ENCODE measurements at places on chromosomes 12 and 14. TPM values are rescaled to one million over a fixed set of nuclear protein-coding genes. Genes with fewer than 3 reads are reported as not detected.
A peak's percentile ranks its signal among the peaks of the same experiment; 100 is the strongest.

The COPS7A gene
- total RNA-seq, result 63.4 TPM

GRCh38 chr12:98896938-98897337 is 251.8 kb downstream of the APAF1 start:
- H3K27me3 ChIP-seq, result no peaks in the 10 kb centered on the region
- no peaks in the 10 kb centered on the region for H3K36me3 ChIP-seq
- DNase-seq, result no peak
- no peak overlapping the region for H3K27ac ChIP-seq
- H3K4me3 ChIP-seq, result no peak overlapping the region

GRCh38 chr12:128771681-128772080 is 52.1 kb downstream of the SLC15A4 start:
- no peak for DNase-seq
- no peaks in the 10 kb centered on the region for H3K4me1 ChIP-seq
- H3K27me3 ChIP-seq, result no peaks in the 10 kb centered on the region
- H3K36me3 ChIP-seq, result no peaks in the 10 kb centered on the region
- no peak overlapping the region for H3K27ac ChIP-seq

DNA sequence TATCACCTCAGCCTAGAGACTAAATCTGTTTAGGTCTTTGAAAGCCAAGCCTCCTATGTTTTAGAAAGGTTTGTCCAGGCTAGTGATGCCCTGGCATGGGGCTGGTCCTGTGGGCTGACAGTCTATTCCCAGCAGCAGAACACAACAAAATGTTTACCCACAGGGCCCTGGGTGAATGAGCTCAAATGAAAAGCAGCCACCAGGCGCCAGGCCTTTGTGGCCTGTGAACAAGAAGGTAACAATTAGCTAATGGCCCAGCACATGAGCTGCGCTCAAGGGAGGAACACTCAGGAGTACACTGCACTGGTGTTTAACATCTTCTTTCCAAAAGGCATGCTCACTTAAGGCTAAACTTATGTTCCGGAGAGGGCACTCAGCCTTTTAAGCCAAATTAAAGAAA is 202.2 kb downstream of the MON2 start:
- H3K27ac ChIP-seq, result no peak overlapping the region
- H3K4me1 ChIP-seq, result no peaks in the 10 kb centered on the region
- no peak for DNase-seq
- no peaks in the 10 kb centered on the region for H3K36me3 ChIP-seq
- no peaks in the 10 kb centered on the region for H3K27me3 ChIP-seq

The ASCL1 gene
- 0.13 TPM for total RNA-seq

The CCDC196 gene
- not detected for total RNA-seq

DNA sequence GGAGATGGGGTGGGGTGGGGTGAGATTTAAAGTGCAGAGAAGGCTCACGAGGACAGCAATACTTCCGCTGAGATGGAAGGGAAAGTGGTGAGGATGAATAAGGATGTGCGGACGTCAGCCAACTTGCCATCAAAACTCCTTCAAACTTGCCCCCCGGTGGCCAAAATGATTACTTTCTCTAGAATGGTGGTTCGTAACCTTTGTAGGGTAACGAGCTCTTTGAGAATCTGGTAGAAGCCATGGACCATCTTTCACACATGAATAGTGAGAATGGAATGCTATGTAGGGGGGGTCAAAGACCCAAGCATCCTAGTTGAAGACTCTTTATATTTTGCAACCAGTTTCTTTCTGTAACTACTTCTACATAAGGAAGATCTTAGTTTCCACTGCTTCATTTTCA is 245.9 kb upstream of the DDHD1 start:
- H3K4me1 ChIP-seq, result no peaks in the 10 kb centered on the region
- H3K4me3 ChIP-seq, result no peak overlapping the region
- no peaks in the 10 kb centered on the region for H3K27me3 ChIP-seq
- H3K27ac ChIP-seq, result no peak overlapping the region
- no peaks in the 10 kb centered on the region for H3K36me3 ChIP-seq

The ESRRB gene
- 1.6 TPM for total RNA-seq

GRCh38 chr12:45732250-45732649 is 2.7 kb downstream of the ARID2 start:
- H3K27ac ChIP-seq, result peak overlapping the region; percentile 43
- no peaks in the 10 kb centered on the region for H3K36me3 ChIP-seq
- H3K27me3 ChIP-seq, result no peaks in the 10 kb centered on the region

GRCh38 chr14:101104485-101104884 is 201.0 kb upstream of the RTL1 start:
- H3K4me1 ChIP-seq, result no peaks in the 10 kb centered on the region
- no peak overlapping the region for H3K4me3 ChIP-seq
- H3K27me3 ChIP-seq, result no peaks in the 10 kb centered on the region

The KRT83 gene
- not detected for total RNA-seq

GRCh38 chr12:91630596-91631293 is 448.1 kb upstream of the DCN start:
- no peaks in the 10 kb centered on the region for H3K36me3 ChIP-seq
- H3K27ac ChIP-seq, result no peak overlapping the region
- no peak overlapping the region for H3K4me3 ChIP-seq
- no peak for DNase-seq
- no peaks in the 10 kb centered on the region for H3K4me1 ChIP-seq

GRCh38 chr12:39592295-39592694 is 27.3 kb downstream of the ABCD2 start:
- no peaks in the 10 kb centered on the region for H3K36me3 ChIP-seq
- no peaks in the 10 kb centered on the region for H3K4me1 ChIP-seq
- no peak overlapping the region for H3K4me3 ChIP-seq
- no peak overlapping the region for H3K27ac ChIP-seq
- DNase-seq, result no peak

DNA sequence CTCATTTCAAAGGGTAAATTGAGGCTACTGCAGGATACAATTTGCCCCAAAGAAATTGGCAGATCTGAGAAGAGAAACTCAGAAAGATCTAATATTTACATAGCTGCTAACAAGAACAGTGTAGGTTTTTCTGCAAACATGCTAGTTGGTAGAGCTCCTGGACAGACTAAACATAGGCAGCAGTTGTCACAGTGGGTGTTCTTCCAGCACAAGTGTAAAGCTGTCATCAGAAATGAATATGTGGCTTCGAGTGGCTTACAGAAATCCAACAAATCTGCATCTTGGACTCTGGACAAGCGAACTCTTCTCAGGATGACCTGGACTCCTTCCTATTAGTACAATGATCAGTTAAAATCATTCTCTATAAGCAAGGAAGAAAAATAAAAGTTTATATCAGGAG is 5.9 kb downstream of the CBX5 start:
- H3K27ac ChIP-seq, result no peak overlapping the region
- no peaks in the 10 kb centered on the region for H3K27me3 ChIP-seq
- no peak for DNase-seq

GRCh38 chr12:92034858-92035401 is 110.7 kb downstream of the BTG1 start:
- no peaks in the 10 kb centered on the region for H3K27me3 ChIP-seq
- H3K4me3 ChIP-seq, result no peak overlapping the region
- no peaks in the 10 kb centered on the region for H3K36me3 ChIP-seq
- peak overlapping the region; percentile 29 for H3K27ac ChIP-seq
- no peak for DNase-seq
- peaks cover 46% of the 10 kb centered on the region for H3K4me1 ChIP-seq

DNA sequence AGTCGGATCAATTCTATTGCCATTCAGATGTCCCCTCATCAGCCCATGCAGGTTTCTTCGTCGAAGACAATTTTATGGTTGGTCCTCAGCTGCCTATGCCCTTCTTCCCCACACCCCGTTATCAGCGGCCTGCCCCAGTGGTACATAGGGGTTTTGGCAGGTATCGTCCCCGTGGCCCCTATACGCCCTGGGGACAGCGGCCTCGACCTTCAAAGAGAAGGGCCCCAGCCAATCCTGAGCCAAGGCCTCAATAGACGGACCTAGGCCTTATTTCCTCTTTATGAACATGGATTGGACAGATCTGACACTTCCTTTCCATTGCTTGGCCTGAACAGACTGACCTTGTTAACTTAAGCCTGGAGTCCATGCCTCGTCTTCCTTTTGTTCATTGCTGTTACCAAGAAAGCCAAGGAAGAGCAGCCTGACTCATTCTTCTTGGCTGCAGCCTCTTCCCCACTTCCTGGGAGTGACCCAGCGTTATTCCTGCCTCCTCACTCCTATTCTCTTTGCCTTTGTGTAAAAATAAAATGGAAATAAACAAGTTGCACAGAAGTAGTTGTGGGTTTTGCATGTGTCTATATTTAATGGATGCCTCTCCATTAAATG is 156.5 kb upstream of the AMIGO2 start:
- no peak for DNase-seq
- H3K27me3 ChIP-seq, result no peaks in the 10 kb centered on the region
- H3K27ac ChIP-seq, result no peak overlapping the region
- H3K36me3 ChIP-seq, result peaks cover 4% of the 10 kb centered on the region
- H3K4me3 ChIP-seq, result no peak overlapping the region
- H3K4me1 ChIP-seq, result peaks cover 5% of the 10 kb centered on the region

GRCh38 chr12:117738233-117738632 is 230.6 kb downstream of the KSR2 start:
- no peak overlapping the region for H3K4me3 ChIP-seq
- no peaks in the 10 kb centered on the region for H3K36me3 ChIP-seq
- DNase-seq, result no peak
- no peak overlapping the region for H3K27ac ChIP-seq
- no peaks in the 10 kb centered on the region for H3K27me3 ChIP-seq

The SERPINA10 gene
- not detected for total RNA-seq

- no peak overlapping the region for H3K4me3 ChIP-seq
- no peak overlapping the region for H3K27ac ChIP-seq
- H3K36me3 ChIP-seq, result no peaks in the 10 kb centered on the region
- no peaks in the 10 kb centered on the region for H3K27me3 ChIP-seq
- no peak for DNase-seq
- H3K4me1 ChIP-seq, result no peaks in the 10 kb centered on the region
Observed at GRCh38 chr14:84991021-84991420, 538.9 kb upstream of the FLRT2 start.

DNA sequence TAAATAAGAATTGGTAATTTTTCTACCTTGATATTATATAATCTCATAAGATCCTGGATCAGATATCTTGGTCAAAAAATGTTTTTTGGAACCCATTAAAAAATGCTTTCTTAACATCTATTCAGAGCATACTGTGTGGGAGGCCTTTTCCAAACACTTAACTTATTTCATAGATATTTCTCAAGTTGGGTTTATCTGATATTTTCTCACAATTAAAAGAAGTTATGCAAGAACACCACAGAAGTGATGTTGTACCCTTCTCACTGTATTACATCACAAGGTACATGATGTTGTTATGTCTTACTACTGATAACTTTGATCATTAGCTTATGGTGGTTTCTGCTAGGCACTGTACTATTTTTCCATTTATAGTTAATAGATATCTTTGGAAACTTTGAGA is 23.4 kb upstream of the PRPF39 start:
- no peak overlapping the region for H3K27ac ChIP-seq
- no peak overlapping the region for H3K4me3 ChIP-seq
- no peaks in the 10 kb centered on the region for H3K4me1 ChIP-seq
- no peaks in the 10 kb centered on the region for H3K27me3 ChIP-seq

GRCh38 chr12:100229036-100229635 is 28.5 kb downstream of the ACTR6 start:
- no peak overlapping the region for H3K27ac ChIP-seq
- no peak for DNase-seq
- no peak overlapping the region for H3K4me3 ChIP-seq
- H3K4me1 ChIP-seq, result peaks cover 4% of the 10 kb centered on the region
- no peaks in the 10 kb centered on the region for H3K27me3 ChIP-seq
- peaks cover 7% of the 10 kb centered on the region for H3K36me3 ChIP-seq

- DNase-seq, result no peak
- peaks cover 23% of the 10 kb centered on the region for H3K4me1 ChIP-seq
- peak overlapping the region; percentile 38 for H3K27ac ChIP-seq
Observed at GRCh38 chr12:62703011-62703380, 232.0 kb downstream of the PPM1H start.

GRCh38 chr12:39440781-39441180 is 2.1 kb downstream of the KIF21A start:
- DNase-seq, result no peak
- peaks cover 15% of the 10 kb centered on the region for H3K4me1 ChIP-seq
- H3K27ac ChIP-seq, result no peak overlapping the region
- H3K36me3 ChIP-seq, result no peaks in the 10 kb centered on the region

DNA sequence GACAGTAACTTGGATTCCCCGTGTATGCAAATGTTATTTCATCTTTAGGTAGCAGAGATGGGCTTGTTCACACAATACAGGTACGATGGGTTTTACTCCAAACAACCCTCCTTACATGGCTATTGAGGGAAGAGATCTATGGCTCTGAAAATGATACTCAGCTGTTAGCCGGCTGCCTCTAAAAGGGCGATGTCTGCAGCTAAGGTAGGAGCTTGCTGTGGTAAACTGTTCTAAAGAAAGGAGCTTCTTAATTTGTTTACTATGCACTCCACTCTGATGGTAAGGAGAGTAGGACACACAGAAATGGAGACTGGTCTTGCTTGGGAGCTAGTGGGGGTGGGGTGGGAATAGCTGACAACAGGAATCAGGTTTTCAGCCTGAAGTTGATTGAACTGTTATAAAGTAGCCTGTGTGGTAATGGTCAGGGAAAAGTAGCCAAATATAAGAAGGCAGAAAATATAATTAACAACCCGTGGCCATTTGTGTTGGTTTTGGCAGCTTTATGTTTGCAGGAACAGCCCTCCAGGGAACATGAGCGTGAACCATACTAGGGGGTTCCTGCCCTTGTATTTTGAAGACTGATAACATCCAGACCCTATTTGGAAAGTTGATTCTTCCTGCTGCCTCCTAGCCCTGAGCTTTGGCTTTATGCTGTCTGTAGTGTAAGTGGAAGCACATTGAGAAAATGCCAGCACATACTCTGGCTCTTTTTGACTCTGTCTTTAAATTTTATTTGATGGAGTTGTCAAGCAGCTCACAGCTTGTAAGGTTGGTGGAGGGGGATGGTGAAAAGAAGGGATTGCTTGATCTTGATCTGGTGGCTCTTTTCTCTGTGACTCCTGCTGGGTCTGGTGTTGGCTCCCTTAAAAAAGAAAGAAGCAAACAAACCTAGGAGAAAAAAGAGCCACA is 929.8 kb downstream of the DIO2 start:
- no peak overlapping the region for H3K4me3 ChIP-seq
- DNase-seq, result no peak
- no peaks in the 10 kb centered on the region for H3K27me3 ChIP-seq
- no peak overlapping the region for H3K27ac ChIP-seq
- H3K4me1 ChIP-seq, result peaks cover 18% of the 10 kb centered on the region
- no peaks in the 10 kb centered on the region for H3K36me3 ChIP-seq

- no peak overlapping the region for H3K27ac ChIP-seq
- H3K36me3 ChIP-seq, result no peaks in the 10 kb centered on the region
- H3K4me3 ChIP-seq, result no peak overlapping the region
- H3K4me1 ChIP-seq, result no peaks in the 10 kb centered on the region
- no peak for DNase-seq
Observed at GRCh38 chr12:19647806-19648556, 208.7 kb downstream of the AEBP2 start.

- no peak overlapping the region for H3K27ac ChIP-seq
- no peaks in the 10 kb centered on the region for H3K27me3 ChIP-seq
- DNase-seq, result no peak
Observed at GRCh38 chr14:62718629-62719028, 326.6 kb downstream of the KCNH5 start.

DNA sequence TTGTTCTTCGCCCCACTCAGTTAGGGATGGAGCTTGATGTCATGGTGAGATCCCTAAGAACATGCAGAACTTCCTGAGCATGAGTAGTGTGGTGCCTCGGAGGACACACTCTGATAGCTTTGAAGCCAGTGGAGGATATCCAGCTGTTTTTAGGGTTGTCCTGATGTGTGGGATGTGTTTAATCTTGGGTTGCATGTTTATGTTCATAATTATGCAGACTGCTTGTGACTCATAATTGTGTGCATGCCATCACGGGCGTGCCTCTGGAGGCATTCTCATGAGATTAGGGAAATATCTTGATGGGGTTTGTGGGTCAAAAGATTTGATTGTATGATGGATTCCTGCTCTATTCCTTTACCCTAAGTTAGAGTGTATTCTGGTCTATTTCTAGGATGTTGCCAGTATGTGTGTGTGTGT is 267.4 kb upstream of the PELI2 start:
- H3K36me3 ChIP-seq, result no peaks in the 10 kb centered on the region
- DNase-seq, result no peak
- H3K27me3 ChIP-seq, result no peaks in the 10 kb centered on the region
- no peak overlapping the region for H3K4me3 ChIP-seq

The RALGAPA1 gene
- total RNA-seq, result 55.5 TPM

All from upper lobe of left lung (tissue), 6 donors.